Activated CD8-positive, alpha-beta T cell treated with anti-CD3 and anti-CD28 coated beads for 36 hours (primary cell): ENCODE measurements at places on chromosomes 3 and 15. TPM values are rescaled to one million over a fixed set of nuclear protein-coding genes. Genes with fewer than 3 reads are reported as not detected.

- peak; percentile 12 for DNase-seq
These were observed 242.8 kb upstream of the ICE2 start for GRCh38 chr15:60721707-60722106.

GRCh38 chr3:12759097-12759679 lies at the start of gene TMEM40:
Gene TMEM40, minus strand, starts transcription at chr3:12759259. Its CDS starts 9,427 bp downstream, at chr3:12749832.
- no peak for DNase-seq

DNA sequence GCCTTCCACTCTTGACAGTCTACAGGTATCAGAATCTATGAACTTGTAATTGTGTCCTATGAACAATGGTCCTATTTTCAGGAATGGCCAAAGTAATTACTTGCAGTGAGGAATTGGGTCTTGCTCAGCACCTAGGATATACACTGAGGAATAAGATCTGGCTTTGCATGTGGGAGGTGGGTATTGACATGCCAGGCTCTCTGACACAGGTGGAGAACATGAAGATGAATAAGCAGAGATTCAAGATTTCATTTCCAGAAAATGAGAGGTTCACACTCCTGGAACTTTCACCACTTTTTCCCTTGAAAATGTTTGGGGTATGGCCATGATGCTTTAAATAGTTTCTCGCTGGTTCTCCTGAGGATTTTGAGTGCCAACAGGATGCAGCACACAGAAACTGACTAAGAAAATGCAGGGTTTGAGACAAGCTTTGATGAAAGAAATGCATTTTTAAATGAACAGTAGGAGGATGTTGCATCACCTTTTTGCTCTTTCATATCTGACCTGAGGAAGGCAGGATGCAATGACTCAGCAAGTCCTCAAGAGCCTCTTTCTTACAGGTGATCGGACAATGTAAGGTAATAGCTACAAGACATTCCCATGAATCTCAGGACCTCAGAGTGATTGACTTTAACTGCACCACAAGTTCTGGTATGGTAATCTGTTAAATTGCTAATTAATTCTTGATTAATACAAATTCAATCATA lies 3.7 kb downstream of the HRG start:
- DNase-seq = peak; percentile 4

- DNase-seq = no peak
These were observed 784.6 kb upstream of the ALCAM start for GRCh38 chr3:104582092-104582491.

- DNase-seq = no peak
These were observed 56.6 kb upstream of the CSTA start for GRCh38 chr3:122268257-122269024.

DNA sequence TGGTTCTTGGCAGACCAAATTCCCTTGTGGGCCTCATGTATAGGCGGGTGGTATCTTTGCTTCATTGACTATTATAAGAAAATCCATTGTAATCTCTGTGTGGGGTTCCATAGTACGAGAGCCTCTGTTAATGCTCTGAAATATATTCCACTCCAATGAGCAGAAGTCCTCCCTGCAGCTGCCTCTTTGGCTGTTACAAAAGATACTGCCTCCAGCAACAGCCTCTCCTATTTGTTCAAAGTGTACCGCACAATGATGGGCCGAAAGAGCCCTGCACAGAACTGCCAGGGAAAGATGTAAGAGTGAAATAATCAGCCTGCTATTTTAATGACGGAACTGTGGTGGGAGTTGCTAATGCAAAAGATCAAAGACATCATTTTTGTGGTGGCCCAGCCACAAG lies 48.9 kb downstream of the GRK7 start:
- no peak for DNase-seq

GRCh38 chr3:195075941-195076875 lies 194.8 kb downstream of the XXYLT1 start:
- DNase-seq = no peak

GRCh38 chr3:187799942-187800641 lies 54.8 kb upstream of the BCL6 start:
- peak; percentile 60 for DNase-seq

- DNase-seq = peak; percentile 91
These were observed 961 bp downstream of the HAPLN3 start for GRCh38 chr15:88894348-88894818.

DNA sequence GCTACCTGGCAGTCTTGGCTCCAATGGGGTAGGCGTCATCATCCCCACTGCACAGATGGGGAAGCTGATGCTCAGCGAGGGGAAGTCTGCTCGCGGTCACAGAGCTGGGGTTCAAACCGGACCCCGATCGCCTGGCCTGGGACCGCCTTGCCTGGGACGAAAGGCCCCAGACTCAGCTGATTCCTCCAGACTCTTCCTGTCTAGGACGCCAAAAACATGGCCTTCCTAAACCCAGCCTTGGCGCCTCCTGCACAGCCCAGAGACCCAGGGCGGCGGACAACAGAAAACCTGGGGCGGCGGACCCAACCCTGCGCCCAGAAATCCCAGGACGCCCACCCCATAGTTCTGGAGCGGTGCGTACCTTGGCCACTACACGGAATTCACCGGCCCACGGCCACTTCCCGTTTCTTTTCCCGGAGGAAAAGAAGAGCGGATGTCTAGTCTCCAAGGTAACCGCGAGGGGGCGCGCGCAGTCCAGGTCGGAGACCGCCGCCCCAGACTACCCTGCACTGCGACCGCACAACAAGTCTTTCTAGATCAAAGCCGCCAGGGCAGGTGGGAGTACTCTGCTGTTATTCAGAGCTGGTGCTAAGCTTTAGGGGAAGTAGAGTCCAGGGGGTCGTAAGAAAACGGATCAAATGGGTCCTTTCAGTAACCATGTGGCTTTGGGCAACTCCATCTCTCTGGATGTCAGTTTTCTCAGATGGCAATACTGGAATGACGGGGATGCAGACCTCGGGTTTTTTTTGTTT lies 4.9 kb upstream of the IL17RD start:
- peak; percentile 79 for DNase-seq

DNA sequence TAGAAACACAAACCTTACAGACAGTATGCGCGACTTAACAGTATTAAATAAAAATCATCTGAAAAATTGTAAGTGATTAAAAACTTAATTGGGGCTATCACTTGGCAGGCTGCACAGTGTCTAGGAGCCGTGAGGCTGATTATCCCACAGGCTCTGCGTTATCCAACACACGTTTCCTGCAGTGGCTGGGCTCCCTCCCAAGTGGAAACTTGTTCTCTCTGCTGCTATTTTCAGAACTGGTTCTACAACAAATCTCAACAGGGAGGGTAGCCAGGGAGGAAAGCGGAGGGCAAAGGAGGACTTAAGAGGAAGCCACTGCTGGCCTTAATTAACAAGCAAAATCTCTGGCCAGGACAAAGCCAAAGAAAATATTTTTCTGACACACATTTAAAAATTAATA lies 555.2 kb downstream of the MAGI1 start:
- no peak for DNase-seq

DNA sequence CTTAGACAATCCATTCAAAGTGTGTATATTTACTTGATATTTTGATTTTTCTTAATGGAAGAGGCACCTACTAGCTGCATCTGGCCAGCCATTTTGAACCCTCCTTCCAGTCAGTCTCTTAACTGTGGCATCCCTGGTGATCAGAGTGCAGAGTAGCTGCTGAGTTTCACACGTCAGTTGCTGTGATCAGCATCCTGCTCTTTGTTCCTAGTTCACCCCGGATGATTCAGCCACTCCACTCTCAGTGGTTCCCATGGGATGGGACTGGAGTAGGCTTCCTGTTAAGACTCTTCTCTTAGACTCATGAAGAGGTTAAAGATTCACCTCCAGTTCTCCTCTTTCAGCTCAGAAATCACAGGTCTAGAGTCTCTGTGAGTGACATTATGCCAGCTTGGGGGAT lies 75.8 kb downstream of the STXBP5L start:
- DNase-seq = no peak

GRCh38 chr15:43913941-43914340 lies 87.1 kb downstream of the WDR76 start:
- DNase-seq = no peak

DNA sequence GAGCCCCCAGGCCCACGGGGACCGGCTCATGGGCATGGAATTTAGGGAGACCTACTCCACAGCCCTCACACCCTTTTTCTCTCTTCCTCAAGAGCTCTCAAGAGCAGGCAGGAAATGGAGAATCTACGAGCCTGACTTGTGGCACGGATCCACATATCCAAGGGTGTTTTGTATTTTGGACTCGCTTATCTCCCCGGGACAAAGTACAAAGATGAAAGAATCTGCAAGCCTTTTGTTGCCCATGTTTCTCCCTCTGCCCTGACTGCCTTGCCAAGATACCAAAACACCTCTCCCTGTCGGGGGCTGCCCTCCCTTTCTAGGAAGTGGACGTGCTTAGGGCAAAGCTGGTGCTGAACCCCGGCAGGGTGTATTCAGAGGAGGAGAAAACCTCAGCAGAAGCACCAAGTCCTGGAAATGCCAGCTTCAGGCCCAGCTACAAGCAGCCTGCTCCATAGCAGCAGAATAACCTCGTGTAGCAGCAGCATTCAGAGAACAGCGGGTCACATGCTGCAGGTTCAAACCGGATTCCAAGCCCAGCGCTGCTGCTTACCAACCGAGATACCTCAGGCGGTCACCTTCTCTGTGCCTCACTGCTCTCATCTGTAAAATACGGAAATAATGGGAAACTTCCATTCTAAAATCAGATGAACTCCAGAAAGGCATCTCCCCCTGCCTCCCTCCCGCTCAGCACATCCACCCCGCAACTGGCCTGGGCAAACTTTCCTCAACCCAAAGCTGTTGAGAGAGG lies 35.2 kb downstream of the DNASE1L3 start:
- DNase-seq = no peak

- no peak for DNase-seq
These were observed 22.9 kb downstream of the EXOG start for GRCh38 chr3:38519000-38519399.

DNA sequence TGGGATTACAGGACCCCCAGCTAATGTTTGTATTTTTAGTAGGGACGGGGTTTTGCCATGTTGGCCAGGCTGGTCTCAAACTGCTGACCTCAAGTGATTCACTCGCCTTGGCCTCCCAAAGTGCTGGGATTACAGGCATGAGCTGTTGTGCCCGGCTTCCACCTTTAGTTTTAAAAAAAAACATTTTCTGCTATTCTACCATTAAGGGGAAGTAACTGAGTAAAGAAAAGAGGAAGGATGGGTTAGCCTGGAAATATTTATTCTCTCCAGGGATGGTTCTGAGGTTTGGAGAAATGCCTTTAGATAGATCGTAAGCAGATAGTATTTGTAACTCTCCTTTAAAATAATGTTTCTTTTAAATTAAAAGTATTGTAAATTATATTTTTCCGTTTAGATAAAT lies 3.1 kb downstream of the AP4E1 start:
- no peak for DNase-seq

DNA sequence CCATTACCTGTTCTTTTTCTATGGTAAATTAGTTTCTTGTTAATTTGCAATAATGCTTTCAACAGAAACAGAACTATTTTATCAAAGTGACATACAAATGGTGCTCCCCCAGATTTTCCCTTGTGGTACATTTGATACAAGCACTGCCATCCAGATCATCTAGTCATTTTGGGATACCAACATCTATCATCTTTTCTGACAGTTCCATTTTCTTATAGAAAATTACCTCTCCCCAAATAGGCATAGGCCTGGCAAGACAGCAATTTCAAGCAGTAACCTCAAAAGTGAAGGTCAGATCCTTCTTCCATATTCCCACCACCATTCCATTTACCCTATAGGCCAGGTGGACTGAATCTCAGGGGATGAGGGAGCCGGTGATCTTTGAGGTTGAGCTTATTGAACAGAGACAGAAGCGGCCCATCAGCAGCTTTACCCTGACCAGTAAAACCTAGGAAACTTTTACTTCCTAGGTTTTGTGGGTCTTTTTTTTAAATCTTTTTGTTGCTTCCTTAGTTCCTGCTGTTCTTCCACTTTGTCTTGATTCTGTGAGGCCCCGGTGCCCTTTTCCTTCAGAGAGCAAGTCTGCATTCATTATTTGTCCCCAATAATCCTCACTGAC lies 3.1 kb upstream of the PLD1 start:
- DNase-seq = no peak

DNA sequence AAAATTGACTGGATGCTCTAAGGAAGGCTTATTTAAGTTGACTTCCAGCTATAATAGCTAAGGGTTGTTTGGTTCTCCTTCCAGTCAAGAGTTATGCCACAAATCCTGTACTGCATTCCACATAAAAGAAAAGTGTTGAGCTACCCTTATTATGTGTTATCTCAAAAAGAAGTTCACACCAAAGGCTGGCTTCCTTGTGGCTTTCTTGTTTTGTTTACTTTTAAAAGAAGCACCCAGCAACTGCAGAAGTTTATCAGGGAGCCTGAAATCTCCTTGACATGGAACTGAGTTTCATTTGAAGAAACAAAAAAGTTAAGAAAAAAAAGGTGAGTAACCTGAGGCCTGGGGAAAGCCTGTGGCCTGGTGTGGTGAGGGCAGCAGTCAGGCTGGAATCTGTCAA lies 10.2 kb downstream of the MGLL start:
- DNase-seq = no peak

- no peak for DNase-seq
These were observed 318.0 kb upstream of the LMCD1 start for GRCh38 chr3:8183627-8184026.

- no peak for DNase-seq
These were observed 184.9 kb downstream of the SOX2 start for GRCh38 chr3:181896605-181897004.

GRCh38 chr15:80333261-80333660 lies 70.9 kb upstream of the ARNT2 start:
- DNase-seq = no peak

DNA sequence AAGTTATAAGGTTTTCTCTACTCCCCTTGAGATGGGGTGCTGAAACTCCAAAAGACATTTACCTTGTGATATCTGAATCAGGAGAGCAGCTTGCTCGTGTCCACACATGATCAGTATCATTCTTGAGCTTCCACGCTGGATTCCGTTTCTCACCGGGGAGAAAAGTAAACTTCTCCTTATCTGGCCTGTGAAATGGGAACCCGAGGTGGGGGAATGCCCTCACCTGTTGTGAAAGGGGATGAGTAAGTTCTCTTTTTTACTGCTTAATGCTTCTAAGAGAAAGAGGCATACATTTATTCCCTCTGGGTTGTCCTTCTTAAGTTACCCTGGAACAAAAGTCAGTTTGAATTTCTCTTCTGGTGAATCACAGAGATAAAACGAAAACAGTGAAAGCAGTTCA lies 440.5 kb upstream of the ADAMTS9 start:
- no peak for DNase-seq

Gene SI
- total RNA-seq = not detected

Gene P2RY14
- 0.51 TPM for total RNA-seq

Gene C3orf80
- 0.13 TPM for total RNA-seq

Gene SH2D7
- not detected for total RNA-seq

Gene LEKR1
- total RNA-seq = 1.1 TPM

Gene LACTB
- total RNA-seq = 27.3 TPM

Gene EIF4A2
- total RNA-seq = 450 TPM

Gene GCNT3
- total RNA-seq = not detected

Gene FILIP1L
- total RNA-seq = 0.13 TPM

Gene CILP
- total RNA-seq = not detected

Gene ITGA11
- total RNA-seq = 1.7 TPM

Gene HEG1
- total RNA-seq = 24.5 TPM

Gene SPESP1
- total RNA-seq = 0.18 TPM

Gene ARHGEF26
- not detected for total RNA-seq

Gene HGD
- total RNA-seq = 0.78 TPM
